Effector memory CD8-positive, alpha-beta T cell (primary cell): ENCODE measurements at places on chromosomes 7 and 10.

DNA sequence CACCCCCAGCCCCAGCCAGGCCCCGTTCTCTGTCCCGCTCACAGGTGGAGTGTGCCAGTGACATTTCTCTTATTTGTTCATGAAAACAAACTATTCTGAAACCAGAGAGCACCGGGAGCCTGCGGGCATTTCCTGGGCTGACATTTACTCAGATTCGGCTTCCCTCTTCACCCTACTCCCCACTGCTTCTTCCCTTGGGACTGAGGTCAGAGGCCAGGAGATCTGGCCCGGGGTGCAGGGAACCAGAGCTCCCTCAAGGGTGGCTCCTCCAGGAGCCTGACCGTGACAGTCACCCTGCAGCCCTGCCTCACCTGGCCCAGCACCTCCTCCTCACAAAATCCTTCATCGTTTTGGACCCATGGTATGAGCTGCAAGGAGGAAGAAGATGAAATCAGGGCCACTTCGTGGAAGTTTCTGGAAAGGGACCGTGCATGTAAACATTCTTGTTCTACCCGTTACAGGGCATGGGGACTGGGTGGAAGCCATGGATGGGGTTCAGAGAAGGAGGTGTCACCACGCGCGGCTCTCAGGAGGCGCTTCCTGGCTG is 12.2 kb downstream of the BHLHA15 start:
- no peaks in the 10 kb centered on the region for H3K27me3 ChIP-seq
- no peak overlapping the region for H3K27ac ChIP-seq
- DNase-seq = no peak
- H3K4me1 ChIP-seq = peaks cover 9% of the 10 kb centered on the region

- H3K36me3 ChIP-seq = no peaks in the 10 kb centered on the region
- no peak overlapping the region for H3K4me3 ChIP-seq
- no peak overlapping the region for H3K27ac ChIP-seq
- no peak for DNase-seq
- no peaks in the 10 kb centered on the region for H3K27me3 ChIP-seq
- H3K4me1 ChIP-seq = no peaks in the 10 kb centered on the region
Observed at GRCh38 chr7:10034843-10035556, 938.7 kb upstream of the PHF14 start.

- no peak for DNase-seq
- H3K4me1 ChIP-seq = no peaks in the 10 kb centered on the region
- no peak overlapping the region for H3K4me3 ChIP-seq
- H3K36me3 ChIP-seq = no peaks in the 10 kb centered on the region
- H3K27me3 ChIP-seq = peaks cover 71% of the 10 kb centered on the region
Observed at GRCh38 chr10:89494068-89494467, 41.3 kb downstream of the SLC16A12 start.

GRCh38 chr10:97434055-97434454 is 8.1 kb downstream of the PGAM1 start:
- H3K4me3 ChIP-seq = no peak overlapping the region
- no peak for DNase-seq
- H3K27me3 ChIP-seq = no peaks in the 10 kb centered on the region
- H3K36me3 ChIP-seq = peaks cover 82% of the 10 kb centered on the region
- H3K27ac ChIP-seq = no peak overlapping the region

GRCh38 chr10:11533328-11533781 is 78.1 kb downstream of the USP6NL start:
- H3K27ac ChIP-seq = no peak overlapping the region
- DNase-seq = no peak
- H3K4me1 ChIP-seq = no peaks in the 10 kb centered on the region
- H3K36me3 ChIP-seq = no peaks in the 10 kb centered on the region
- no peak overlapping the region for H3K4me3 ChIP-seq
